ENCODE measurements at places on chromosomes 13 and 19. TPM values are rescaled to one million over a fixed set of nuclear protein-coding genes. Genes with fewer than 3 reads are reported as not detected.

CDX2 gene
- not detected for total RNA-seq

USHBP1 gene
- 6.5 TPM for total RNA-seq

OR10H1 gene
- not detected for total RNA-seq

PALM gene
- total RNA-seq: 48.9 TPM

SMIM44 gene
- total RNA-seq: not detected

TCF3 gene
- 24.1 TPM for total RNA-seq

STOML3 gene
- total RNA-seq: not detected

ZNF556 gene
- not detected for total RNA-seq

HCST gene
- total RNA-seq: 6.9 TPM

KRTDAP gene
- not detected for total RNA-seq

WDR87 gene
- not detected for total RNA-seq

ING1 gene
- 6.3 TPM for total RNA-seq

TNNT1 gene
- 13.7 TPM for total RNA-seq

UPK1A gene
- not detected for total RNA-seq

LRRC25 gene
- total RNA-seq: 4.9 TPM

BICRA gene
- total RNA-seq: 7.2 TPM

KBTBD6 gene
- 9.3 TPM for total RNA-seq

ZNF808 gene
- 29.3 TPM for total RNA-seq

CPAMD8 gene
- total RNA-seq: 11.3 TPM

ZNF91 gene
- 106 TPM for total RNA-seq

TEX101 gene
- not detected for total RNA-seq

TEX29 gene
- total RNA-seq: 0.41 TPM

CYP4F2 gene
- total RNA-seq: not detected

COL5A3 gene
- total RNA-seq: 23.9 TPM

NECTIN2 gene
- total RNA-seq: 54.0 TPM

COL4A2 gene
- total RNA-seq: 384 TPM

LGALS4 gene
- total RNA-seq: 1.4 TPM

ETHE1 gene
- 13.7 TPM for total RNA-seq

MYO1F gene
- 13.2 TPM for total RNA-seq

PIP5K1C gene
- 44.3 TPM for total RNA-seq

KISS1R gene
- not detected for total RNA-seq

CACNG6 gene
- total RNA-seq: not detected

ZNF550 gene
- total RNA-seq: 9.0 TPM

TRPM4 gene
- total RNA-seq: 30.6 TPM

FAM216B gene
- total RNA-seq: 47.3 TPM

PINLYP gene
- total RNA-seq: 4.0 TPM

HIF3A gene
- total RNA-seq: 53.0 TPM

CD320 gene
- total RNA-seq: 33.6 TPM

C13orf42 gene
- total RNA-seq: not detected

MATK gene
- total RNA-seq: 1.4 TPM

EPSTI1 gene
- 4.9 TPM for total RNA-seq

ZNF112 gene
- total RNA-seq: 5.2 TPM

SRRM5 gene
- 0.18 TPM for total RNA-seq

AMH gene
- total RNA-seq: 0.80 TPM

ZNF132 gene
- 4.7 TPM for total RNA-seq

ZNF665 gene
- 1.3 TPM for total RNA-seq

ZNF540 gene
- total RNA-seq: 7.4 TPM

TMEM145 gene
- total RNA-seq: 0.50 TPM

CRTC1 gene
- total RNA-seq: 10.5 TPM

SIX5 gene
- total RNA-seq: 21.1 TPM

ZNF780A gene
- total RNA-seq: 10.5 TPM

B3GNT8 gene
- total RNA-seq: 1.4 TPM

CD37 gene
- total RNA-seq: 7.1 TPM

Measured in left cardiac atrium (tissue), 4 donors.